Upper lobe of left lung (tissue), 6 donors: ENCODE measurements at places on chromosomes 3 and 15. TPM values are rescaled to one million over a fixed set of nuclear protein-coding genes. Genes with fewer than 3 reads are reported as not detected.

DNA sequence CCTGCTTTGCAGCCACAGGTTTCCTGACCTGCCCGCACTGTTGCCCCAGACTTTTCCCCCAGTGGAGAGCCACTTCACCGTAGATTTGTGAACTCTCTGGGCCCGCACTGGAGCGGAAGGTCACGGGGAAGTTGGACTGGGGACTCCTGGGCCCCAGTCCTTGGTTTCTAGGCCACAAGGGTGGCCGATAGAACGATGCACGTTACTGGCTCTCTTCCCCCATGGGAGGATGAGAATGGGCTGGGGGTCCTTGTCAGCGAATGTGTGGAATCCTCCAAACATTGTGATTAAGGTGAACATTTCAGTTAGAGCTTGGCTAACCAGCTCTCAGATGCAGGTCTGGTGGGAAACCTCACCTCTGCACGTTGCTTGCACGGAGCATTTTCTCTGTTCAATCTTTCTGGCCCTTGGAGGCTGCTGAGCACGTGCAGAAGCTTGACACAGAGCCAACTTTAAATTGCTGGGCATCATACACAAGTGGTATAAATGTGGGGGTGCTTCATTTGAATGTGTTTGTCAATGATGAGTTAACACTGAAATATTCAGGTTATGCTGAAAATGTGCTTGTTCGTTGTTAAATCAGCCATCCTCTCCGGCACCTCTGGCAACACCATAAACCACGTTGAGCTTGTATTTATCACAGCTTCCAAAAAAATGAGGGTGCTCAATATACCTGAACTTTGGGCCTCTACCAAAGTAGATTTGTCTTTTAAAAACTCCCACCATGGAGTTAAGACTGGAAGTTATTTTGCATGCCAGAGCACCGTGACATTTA is 976 bp downstream of the DIS3L start:
- no peaks in the 10 kb centered on the region for H3K27me3 ChIP-seq
- peak overlapping the region; percentile 58 for H3K4me3 ChIP-seq
- H3K36me3 ChIP-seq = no peaks in the 10 kb centered on the region
- no peak for DNase-seq
- peaks cover 19% of the 10 kb centered on the region for H3K4me1 ChIP-seq

DNA sequence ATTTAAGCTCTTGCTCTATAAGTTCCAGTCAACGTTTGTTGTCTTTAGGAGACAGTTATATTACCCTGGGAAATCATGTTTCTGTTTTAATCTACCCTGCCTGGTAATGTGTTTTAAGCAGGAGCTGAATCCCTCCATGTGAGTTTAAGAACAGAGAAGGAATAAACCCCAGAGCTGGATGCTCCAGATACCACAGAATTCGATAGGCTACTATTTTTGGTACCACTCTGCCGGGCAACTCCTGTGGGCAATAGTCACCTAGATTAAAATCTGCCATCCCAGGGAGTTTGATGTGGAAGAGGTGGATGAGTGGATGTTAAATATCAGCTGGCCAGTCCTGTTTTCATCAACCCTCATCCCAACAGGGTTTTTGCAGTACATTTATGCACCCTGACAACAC is 20.4 kb downstream of the NUDT16 start:
- H3K27me3 ChIP-seq = no peaks in the 10 kb centered on the region
- no peaks in the 10 kb centered on the region for H3K4me1 ChIP-seq
- H3K27ac ChIP-seq = no peak overlapping the region
- DNase-seq = no peak
- H3K4me3 ChIP-seq = no peak overlapping the region

- H3K27ac ChIP-seq = peak overlapping the region; percentile 90
- peaks cover 14% of the 10 kb centered on the region for H3K4me1 ChIP-seq
- no peaks in the 10 kb centered on the region for H3K27me3 ChIP-seq
- H3K36me3 ChIP-seq = no peaks in the 10 kb centered on the region
- H3K4me3 ChIP-seq = peak overlapping the region; percentile 65
Observed at GRCh38 chr3:107524326-107524840, 1.6 kb downstream of the BBX start.

GRCh38 chr3:108677811-108678210 is 79.4 kb downstream of the RETNLB start:
- no peaks in the 10 kb centered on the region for H3K4me1 ChIP-seq
- DNase-seq = no peak
- no peak overlapping the region for H3K27ac ChIP-seq
- H3K27me3 ChIP-seq = no peaks in the 10 kb centered on the region

- DNase-seq = no peak
- no peaks in the 10 kb centered on the region for H3K27me3 ChIP-seq
- peaks cover 7% of the 10 kb centered on the region for H3K4me1 ChIP-seq
- H3K36me3 ChIP-seq = no peaks in the 10 kb centered on the region
- H3K27ac ChIP-seq = no peak overlapping the region
Observed at GRCh38 chr3:188207941-188208515, 54.1 kb downstream of the LPP start.

DNA sequence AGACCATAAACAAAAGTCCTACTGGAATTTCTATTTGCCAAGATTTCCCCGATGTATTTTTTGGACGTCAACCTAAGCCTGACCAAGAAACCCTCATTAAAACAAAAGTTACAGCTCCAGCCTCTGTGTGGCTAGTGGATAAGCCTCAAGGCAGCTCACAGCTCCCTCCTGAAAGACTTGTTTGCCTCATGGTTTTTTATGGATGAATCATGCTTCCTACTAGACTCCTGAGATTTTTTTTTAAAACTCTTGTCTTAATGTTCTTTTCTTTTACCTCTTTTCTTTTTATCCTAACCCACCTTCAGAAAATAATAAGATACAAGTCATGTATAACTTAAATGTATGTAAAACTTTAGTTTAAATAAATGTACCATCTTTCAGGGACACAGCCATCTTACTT is 52.4 kb downstream of the SUCNR1 start:
- no peaks in the 10 kb centered on the region for H3K36me3 ChIP-seq
- H3K27me3 ChIP-seq = no peaks in the 10 kb centered on the region

GRCh38 chr15:65344214-65344913 is 33.4 kb downstream of the IGDCC3 start:
- H3K36me3 ChIP-seq = no peaks in the 10 kb centered on the region
- DNase-seq = no peak
- H3K4me1 ChIP-seq = no peaks in the 10 kb centered on the region
- no peak overlapping the region for H3K27ac ChIP-seq
- H3K27me3 ChIP-seq = no peaks in the 10 kb centered on the region

- no peaks in the 10 kb centered on the region for H3K36me3 ChIP-seq
- no peak overlapping the region for H3K4me3 ChIP-seq
- H3K27ac ChIP-seq = no peak overlapping the region
- H3K4me1 ChIP-seq = no peaks in the 10 kb centered on the region
- H3K27me3 ChIP-seq = no peaks in the 10 kb centered on the region
Observed at GRCh38 chr3:10568549-10568948, 63.2 kb upstream of the ATP2B2 start.

- H3K27ac ChIP-seq = no peak overlapping the region
- H3K36me3 ChIP-seq = no peaks in the 10 kb centered on the region
- no peak for DNase-seq
- no peaks in the 10 kb centered on the region for H3K4me1 ChIP-seq
- H3K4me3 ChIP-seq = no peak overlapping the region
Observed at GRCh38 chr15:45795440-45796069, 160.7 kb downstream of the SQOR start.

GRCh38 chr3:170228093-170228766 is 6.0 kb downstream of the PRKCI start:
- H3K27me3 ChIP-seq = no peaks in the 10 kb centered on the region
- H3K4me3 ChIP-seq = no peak overlapping the region
- no peak for DNase-seq
- no peaks in the 10 kb centered on the region for H3K36me3 ChIP-seq
- H3K27ac ChIP-seq = no peak overlapping the region

DNA sequence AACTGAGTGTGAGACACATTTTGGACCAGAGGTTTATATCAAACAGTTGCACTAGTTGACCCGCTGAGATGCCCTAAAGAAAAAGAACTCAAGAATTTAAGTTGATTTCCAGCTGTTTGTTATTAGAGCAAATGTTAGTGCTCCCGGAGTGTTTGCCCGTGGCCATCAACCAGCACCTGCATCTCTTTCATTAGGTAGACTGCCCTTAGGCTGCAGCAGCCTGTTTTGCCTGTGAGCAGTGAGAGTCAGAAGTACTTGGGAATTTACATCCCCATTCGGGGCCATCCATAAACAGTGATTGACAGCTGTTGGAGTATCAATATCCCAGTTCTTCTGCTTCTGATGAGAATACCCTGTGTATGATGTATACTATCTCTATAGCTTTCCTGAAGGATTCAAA is 492.6 kb downstream of the RBMS3 start:
- DNase-seq = no peak
- no peak overlapping the region for H3K27ac ChIP-seq
- H3K4me1 ChIP-seq = no peaks in the 10 kb centered on the region
- no peaks in the 10 kb centered on the region for H3K36me3 ChIP-seq
- no peaks in the 10 kb centered on the region for H3K27me3 ChIP-seq

DNA sequence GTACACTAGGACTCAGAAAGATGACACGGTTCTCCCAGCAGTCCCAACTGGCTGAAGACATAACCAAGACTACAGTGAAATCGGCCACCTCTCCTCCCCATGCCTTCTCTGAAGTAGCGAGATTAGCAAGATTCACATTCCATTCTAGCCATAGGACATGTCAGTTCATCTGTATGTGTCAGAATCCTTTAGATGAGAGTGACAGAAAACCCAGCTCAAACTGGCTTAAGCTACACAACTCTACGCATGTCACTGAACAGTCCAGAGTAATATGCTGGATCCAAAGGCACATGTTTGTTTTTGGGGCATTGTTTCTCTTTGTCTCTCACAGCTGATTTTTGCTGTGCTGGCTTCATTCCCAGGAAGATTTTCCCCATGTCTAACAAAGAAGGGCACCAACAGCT is 75.8 kb downstream of the RARB start:
- no peak overlapping the region for H3K4me3 ChIP-seq
- no peak overlapping the region for H3K27ac ChIP-seq
- no peaks in the 10 kb centered on the region for H3K27me3 ChIP-seq

- H3K27me3 ChIP-seq = no peaks in the 10 kb centered on the region
- no peak overlapping the region for H3K27ac ChIP-seq
- H3K4me1 ChIP-seq = no peaks in the 10 kb centered on the region
Observed at GRCh38 chr3:5822843-5823242, 635.3 kb downstream of the EDEM1 start.

DNA sequence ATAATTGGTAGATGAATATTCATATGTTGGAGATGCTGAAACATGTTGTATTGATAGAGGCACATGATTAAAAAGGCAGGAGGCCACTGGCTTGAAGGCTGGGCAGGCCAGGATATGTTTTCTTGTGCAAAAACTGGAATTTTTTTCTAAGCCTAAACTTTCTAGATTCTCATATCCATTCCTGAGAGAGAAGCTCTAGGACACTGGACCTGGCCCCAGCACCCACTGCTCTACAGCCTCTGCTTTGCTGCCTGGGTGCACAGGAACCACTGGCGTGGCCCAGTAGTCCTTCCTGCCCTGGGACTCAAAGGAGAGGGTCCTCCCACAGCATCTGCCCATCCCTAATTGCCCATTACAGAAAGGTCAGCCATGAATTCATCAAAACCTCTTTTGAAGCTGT is 58.1 kb upstream of the APEH start:
- H3K27me3 ChIP-seq = no peaks in the 10 kb centered on the region
- H3K4me1 ChIP-seq = no peaks in the 10 kb centered on the region
- no peaks in the 10 kb centered on the region for H3K36me3 ChIP-seq
- no peak for DNase-seq
- H3K4me3 ChIP-seq = no peak overlapping the region

DNA sequence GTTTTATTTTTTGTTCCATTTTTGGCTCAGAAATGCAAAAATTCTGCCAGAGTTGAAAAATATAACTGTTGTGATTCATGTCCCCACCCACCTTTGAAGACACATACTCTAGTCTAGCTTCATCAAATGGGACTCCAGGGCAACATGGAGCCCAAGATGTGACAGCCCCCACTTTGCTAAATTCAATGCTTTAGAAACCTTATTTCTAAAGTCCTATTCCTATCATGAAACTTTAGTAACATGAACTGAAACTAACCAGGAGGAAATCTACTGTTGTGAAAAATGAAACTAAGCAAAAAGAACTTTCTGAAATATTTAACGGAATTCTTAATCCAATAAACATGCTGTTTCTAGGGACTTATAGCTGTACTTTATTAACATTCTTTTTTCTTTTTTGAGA is 20.3 kb downstream of the UBP1 start:
- H3K27me3 ChIP-seq = no peaks in the 10 kb centered on the region
- peaks cover 3% of the 10 kb centered on the region for H3K4me1 ChIP-seq
- H3K4me3 ChIP-seq = no peak overlapping the region
- no peak for DNase-seq
- no peaks in the 10 kb centered on the region for H3K36me3 ChIP-seq
- no peak overlapping the region for H3K27ac ChIP-seq

- H3K27ac ChIP-seq = no peak overlapping the region
- H3K36me3 ChIP-seq = no peaks in the 10 kb centered on the region
- no peak overlapping the region for H3K4me3 ChIP-seq
- peaks cover 7% of the 10 kb centered on the region for H3K4me1 ChIP-seq
Observed at GRCh38 chr3:66014056-66014455, 24.7 kb downstream of the MAGI1 start.

GRCh38 chr3:48655606-48656005 is 7.1 kb downstream of the CELSR3 start:
- peak overlapping the region; percentile 62 for H3K27ac ChIP-seq
- H3K27me3 ChIP-seq = no peaks in the 10 kb centered on the region
- no peak for DNase-seq
- H3K36me3 ChIP-seq = no peaks in the 10 kb centered on the region

GRCh38 chr15:56989411-56989924 is 71.0 kb downstream of the TCF12 start:
- H3K27me3 ChIP-seq = no peaks in the 10 kb centered on the region
- no peak overlapping the region for H3K27ac ChIP-seq
- H3K36me3 ChIP-seq = no peaks in the 10 kb centered on the region
- H3K4me3 ChIP-seq = no peak overlapping the region
- peaks cover 30% of the 10 kb centered on the region for H3K4me1 ChIP-seq
- DNase-seq = no peak

GRCh38 chr3:110293660-110294059 is 778.0 kb upstream of the NECTIN3 start:
- no peaks in the 10 kb centered on the region for H3K27me3 ChIP-seq
- no peak for DNase-seq
- no peak overlapping the region for H3K4me3 ChIP-seq
- no peak overlapping the region for H3K27ac ChIP-seq

- no peak overlapping the region for H3K27ac ChIP-seq
- H3K4me3 ChIP-seq = no peak overlapping the region
- no peaks in the 10 kb centered on the region for H3K36me3 ChIP-seq
- H3K27me3 ChIP-seq = no peaks in the 10 kb centered on the region
- DNase-seq = no peak
Observed at GRCh38 chr3:72818092-72818773, 30.0 kb downstream of the SHQ1 start.

DNA sequence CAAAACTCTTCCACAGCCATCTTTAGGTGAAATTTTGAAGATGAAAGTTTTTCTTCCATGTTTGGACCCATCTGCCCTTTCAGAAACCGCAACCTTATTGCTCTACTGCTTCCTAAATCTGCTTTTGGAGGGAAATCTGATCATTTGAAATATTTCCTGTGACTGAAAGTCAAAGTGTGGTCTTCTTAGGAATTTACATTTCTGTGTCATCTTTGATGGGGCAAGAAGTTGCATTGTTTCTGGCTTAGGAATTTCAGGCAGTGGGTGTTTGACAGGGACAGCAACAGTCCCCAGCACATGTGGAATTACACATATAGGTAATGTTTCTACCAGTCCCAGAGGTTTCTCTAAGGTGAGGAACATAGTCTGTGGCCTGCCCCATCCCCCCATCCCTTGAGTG is 5.3 kb upstream of the TYRO3 start:
- H3K27me3 ChIP-seq = no peaks in the 10 kb centered on the region
- H3K27ac ChIP-seq = no peak overlapping the region
- peaks cover 9% of the 10 kb centered on the region for H3K4me1 ChIP-seq
- no peak for DNase-seq
- no peaks in the 10 kb centered on the region for H3K36me3 ChIP-seq

GRIP2 gene
- 1.0 TPM for total RNA-seq

NMD3 gene
- 43.8 TPM for total RNA-seq

ARPIN gene
- 24.9 TPM for total RNA-seq

WDR93 gene
- total RNA-seq = 7.2 TPM

MEX3B gene
- 4.2 TPM for total RNA-seq
